Inflammatory macrophage treated with lipopolysaccharide for 4 hours (primary cell): ENCODE measurements at places on chromosomes 12 and 14.

DNA sequence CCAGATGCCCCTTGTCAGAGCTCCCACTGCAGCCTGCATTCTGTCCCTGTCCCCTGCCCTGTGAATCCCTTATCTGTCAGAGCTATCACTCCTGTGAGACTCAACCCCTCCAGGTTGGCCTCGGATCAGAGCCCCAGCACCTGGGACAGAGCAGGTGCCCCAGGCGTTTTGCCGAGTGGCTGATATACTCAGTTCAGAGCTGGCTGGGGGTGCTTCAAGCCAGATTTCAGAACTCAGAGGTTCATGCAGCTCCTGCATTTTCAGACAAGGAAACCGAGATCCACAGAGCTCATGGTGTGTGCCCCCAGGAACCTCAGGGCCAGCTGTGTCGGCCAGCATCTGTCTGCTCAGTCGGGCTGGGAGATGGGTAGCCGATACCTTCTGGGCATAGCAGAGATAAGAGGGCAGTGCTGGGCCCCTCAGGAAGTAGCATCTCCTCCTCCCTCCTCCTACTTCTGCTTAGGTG lies 228.0 kb upstream of the RTL1 start:
- no peak for DNase-seq

GRCh38 chr12:79686171-79686570 lies 4.6 kb downstream of the PAWR start:
- DNase-seq = no peak

GRCh38 chr14:63486738-63487137 lies 56.4 kb downstream of the PPP2R5E start:
- no peak for DNase-seq

GRCh38 chr14:103854017-103854808 lies 6.8 kb upstream of the PPP1R13B start:
- no peak for DNase-seq

- DNase-seq = peak; percentile 50
Measured at GRCh38 chr14:21191809-21192446, 36.1 kb upstream of the OR5AU1 start.

DNA sequence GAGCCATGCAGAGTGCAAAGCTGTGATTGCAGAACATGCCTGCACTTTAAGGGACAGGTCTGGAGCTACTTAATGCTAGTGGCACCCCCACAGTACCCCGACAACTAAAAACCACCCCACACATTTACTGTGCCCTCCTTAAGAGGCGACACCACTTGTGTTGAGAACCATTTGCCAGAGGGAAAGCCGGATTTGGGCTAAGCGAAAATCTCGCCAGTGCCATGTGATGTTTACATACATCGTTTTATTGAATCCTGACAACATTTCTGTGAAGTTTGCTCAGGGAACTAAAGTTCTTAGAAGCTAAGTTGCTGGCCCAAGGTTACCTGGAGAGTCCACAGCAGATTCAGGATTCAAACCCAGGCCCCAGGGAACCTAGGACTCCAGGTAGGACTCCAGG lies 119.0 kb upstream of the FKBP4 start:
- DNase-seq = no peak

DNA sequence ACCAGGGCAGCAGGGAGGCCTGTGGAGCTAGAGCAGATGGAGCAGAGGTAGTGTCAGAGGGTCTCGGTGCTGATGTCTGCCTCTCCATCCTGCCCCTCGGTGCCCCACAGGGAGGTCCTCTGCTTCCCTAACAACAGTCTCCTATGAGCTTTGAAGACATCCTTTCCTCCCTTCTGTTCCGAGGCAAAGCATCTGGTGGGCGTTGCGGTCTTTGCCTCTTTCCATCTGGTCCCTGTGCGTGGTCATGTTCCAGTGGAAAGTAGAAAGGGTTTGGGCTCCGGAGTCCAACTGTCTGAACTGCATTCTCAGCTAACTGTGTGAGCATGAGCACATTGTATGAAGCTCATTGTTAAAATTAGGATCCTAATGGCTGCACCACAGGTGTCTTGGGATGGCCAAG lies 370.6 kb downstream of the AACS start:
- DNase-seq = no peak
